ENCODE measurements at places on chromosomes 3 and 15.

DNA sequence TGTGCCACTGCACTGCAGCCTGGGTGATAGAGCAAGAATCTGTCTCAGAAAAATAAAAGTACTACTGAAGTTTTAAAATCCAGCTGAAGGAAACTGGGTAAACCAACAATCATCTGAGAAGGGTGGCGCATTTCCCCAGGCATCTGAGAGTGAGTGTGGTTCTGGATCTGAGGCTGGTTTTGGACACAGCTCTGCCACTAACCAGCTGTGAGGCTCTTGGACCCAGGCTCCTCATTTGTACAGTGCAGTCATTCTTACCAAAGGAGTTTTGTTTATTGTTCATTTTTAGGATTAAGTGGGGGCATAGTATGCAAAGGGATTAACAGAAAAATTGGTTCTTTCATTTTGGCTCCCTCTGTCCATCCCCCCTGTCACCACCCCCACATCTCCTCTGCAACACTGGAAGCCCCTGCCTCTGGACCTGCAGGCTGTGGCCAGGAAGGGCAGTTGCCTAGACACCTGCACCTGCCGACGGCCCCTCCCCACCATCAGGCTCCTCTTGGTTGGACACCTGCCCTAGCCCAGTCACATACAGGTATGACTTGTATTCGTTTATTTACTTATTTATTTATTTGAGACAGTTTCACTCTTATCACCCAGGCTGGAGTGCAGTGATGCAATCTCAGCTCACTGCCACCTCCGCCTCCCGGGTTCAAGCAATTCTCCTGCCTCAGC is 8.8 kb downstream of the NUP210 start:
- no peak for DNase-seq

DNA sequence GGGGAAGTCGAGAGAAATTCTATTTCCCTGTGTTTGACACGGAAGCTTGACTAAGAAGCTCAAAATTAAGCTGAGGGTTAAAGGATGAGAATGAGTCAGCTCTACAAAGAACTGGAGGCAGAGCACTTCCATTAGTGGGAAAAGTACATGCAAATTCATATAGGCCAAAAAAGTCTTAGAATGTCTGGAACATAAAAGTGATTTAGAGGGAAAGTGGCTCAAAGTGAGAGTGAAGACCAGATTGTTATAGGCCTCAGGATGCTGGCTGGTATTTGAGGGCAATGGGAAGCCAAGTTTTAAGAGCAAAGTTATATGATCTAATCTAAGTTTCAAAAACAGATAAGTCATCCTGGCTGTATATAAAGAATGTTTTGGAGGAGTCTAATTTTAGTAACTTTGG is 857.3 kb downstream of the NAALADL2 start:
- no peak for DNase-seq

DNA sequence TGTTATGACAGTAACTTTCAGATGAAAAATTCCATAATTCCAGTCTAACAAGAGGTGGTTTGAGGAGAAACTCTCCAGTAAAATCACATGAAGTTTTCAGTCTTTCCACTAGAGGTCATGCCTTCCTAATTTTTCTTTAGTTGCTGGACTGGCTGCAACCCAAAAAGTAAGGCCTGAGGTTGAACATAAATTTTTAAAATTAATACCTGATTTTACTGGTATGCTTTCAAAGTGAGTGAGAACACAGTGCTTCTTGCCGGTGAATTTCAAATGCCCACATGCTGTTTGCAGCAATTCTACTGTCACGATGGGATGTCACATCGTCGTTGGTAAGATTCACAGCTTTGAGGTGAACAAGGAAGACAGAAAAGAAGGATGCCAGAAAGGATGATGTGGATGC is 89.0 kb upstream of the FGF12 start:
- no peak for DNase-seq

DNA sequence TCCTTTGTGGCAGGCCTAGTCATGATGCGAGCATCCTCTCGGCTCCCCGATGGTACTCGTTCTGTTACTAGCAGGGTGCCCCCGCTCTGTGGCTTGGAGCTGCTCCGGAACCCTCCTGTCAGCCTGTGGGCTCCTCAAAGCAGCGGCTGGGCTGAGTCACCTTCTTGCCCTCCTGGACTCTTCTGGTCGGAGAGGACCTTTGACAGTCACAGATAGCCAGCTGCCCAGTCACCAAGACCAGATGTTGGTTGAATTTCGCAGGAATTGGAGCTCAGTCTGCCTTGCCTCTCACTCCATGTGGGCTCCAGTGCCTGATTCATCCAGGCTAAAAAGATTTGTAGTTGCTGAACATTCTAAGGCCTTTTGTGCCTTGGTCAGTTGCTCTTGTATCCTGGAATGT is 94.5 kb downstream of the CHCHD6 start:
- DNase-seq, result no peak

DNA sequence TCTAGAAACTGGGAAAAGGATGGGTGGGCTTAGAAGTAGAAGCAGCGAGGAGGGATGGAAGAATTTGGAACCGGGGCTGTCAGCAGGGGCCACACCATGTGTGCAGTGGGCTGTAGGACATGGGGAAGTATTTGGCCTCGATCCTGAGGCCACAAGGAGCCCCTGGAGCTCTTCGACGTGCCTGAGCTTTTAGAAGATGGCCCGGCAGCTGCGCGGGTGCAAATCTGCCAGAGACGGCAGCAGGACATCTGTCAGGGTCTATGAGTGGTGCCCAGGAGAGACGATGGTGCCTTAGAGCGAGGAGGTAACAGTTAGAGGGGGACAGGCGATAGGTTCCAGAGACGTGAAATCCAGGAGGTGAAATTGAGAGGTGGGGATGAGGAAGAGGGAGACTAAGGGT is 321.1 kb downstream of the UACA start:
- DNase-seq, result no peak
